Naive thymus-derived CD4-positive, alpha-beta T cell (primary cell): ENCODE measurements at places on chromosomes 7 and 10.

GRCh38 chr7:44268671-44269070, 56.7 kb downstream of the CAMK2B start:
- DNase-seq: no peak

DNA sequence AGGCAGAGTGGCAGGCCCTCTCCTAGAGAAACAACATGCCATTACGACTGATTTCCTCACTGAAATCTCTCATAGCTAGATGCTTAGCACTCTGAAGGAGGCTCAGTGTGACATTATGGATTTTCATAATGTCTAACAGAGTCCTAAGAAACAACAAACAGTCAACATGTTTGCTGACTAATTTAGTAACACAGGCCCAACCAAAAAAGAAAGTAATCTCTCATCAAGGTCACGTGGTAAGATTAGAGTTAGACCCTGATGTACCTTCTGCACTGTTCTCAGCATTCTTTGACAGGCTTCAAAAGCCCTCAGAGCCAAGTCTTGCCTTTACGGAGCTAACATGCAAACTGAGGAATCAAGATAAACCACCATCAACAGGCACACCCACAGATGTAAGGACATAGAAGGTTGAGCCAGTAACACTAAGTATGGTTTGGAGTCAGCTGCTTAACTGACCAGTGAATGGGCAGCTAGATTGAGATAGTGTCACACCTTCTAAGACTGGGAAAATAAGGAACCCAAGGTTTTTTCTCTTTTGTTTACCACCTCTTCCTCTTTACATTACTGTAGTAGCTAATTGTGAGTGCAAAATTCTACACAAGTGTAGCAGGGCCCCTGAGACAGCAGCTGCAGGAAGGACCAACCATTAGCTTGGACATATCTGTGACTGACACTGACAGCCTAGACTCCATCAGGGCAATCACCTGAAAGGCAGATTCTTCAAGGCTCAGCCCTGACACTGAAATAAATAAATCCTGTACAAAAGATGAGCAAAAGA, 15.3 kb upstream of the KCNIP2 start:
- no peak for DNase-seq

DNA sequence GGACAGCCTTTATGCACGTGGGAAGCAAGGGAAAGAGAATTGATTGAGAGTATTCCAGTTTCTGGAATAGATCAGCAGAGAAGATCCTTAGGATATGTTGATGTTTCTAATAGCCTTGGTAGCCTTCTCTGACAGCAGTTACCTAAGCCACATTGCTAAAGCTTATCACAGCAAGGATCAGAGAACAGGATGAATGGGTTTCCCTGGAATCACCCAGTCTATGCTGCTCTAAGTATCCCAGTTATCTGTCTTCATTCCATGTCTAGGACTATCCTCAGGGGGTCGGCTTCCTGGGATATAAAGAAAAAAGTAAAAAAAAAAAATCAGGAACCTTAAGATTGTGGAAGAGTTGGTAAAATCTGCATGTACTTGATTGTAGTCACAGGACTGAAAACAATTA, 352.0 kb upstream of the AKR1E2 start:
- DNase-seq: no peak

- DNase-seq: no peak
Observed at GRCh38 chr7:101934618-101935017, 117.2 kb downstream of the CUX1 start.

GRCh38 chr10:26479766-26480492, 41.8 kb downstream of the APBB1IP start:
- peak; percentile 64 for DNase-seq

DNA sequence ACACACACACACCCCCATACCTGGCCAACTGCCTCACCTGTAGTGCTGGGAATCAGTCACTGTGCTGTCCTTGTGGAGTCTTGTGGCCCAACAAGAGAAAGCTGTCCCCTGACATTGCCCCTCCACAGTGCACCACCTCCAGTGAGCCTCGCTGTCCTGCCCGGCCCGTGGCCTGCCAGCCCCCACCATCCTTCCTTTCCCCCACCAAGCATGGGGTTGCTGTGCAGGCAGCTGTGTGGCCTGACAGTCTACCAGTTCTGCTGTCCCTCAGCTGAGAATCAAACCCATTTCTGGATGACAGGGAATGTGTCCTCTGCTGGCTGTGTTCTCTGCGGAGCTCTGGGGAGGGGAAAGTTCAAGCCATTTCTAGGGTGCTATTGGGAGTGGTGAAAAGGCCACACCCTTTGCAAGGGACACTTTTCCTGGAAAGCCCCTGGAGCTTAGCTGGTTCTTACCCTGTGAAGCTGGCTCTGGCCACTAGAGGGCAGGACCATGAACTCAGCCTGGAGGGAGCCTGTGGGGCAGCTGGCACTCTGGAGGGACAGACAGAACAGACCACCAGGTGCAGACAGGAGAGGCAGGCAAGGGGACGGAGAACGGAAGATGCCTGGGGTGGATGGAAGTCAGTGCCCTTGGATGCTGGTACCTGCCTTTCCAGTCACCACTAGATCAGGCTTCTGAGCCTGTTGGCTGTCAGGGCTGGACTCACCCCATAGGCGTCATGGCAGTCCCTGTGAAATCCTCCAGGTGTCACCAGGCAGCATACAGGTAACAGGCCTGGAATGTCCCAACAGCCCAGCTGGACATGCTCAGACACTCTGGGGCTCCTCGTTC, 10.5 kb upstream of the MTPAP start:
- peak; percentile 26 for DNase-seq

GRCh38 chr7:114293289-114294012, 121.2 kb upstream of the FOXP2 start:
- DNase-seq: no peak

DNA sequence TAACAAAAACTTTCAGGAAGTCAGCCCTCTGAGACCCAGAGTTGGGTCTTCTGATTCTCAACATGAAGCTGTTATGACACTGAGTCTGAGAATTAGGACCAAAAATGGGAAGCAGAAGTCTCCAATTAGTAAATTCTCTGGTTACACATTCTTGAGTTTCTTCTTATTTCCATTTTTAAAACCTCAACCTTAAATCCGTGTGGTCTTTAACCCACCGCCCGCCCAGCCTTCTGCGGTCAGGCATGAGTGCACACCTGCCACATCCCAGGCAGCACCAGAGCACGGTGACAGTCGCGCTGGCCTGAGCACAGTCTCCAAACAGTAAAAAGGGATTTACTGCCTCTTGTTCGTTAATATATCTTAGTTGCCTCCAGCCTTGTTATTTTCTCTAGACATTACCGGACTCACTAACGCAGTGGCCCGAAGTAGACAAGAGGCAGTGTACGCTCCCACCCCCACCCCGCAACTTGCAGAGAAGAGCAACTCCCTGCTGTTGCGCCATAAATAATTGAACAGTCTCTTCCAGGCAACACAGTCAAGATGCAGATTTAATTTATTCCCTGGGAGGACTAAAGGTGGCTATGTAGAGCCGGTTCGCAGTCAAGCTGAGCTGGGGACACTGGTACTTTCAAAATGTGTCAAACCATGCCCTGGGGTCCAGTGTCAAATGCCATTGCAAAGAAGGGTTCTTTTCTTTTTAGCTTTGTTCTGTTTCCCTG, 147.0 kb upstream of the CELF2 start:
- no peak for DNase-seq

DNA sequence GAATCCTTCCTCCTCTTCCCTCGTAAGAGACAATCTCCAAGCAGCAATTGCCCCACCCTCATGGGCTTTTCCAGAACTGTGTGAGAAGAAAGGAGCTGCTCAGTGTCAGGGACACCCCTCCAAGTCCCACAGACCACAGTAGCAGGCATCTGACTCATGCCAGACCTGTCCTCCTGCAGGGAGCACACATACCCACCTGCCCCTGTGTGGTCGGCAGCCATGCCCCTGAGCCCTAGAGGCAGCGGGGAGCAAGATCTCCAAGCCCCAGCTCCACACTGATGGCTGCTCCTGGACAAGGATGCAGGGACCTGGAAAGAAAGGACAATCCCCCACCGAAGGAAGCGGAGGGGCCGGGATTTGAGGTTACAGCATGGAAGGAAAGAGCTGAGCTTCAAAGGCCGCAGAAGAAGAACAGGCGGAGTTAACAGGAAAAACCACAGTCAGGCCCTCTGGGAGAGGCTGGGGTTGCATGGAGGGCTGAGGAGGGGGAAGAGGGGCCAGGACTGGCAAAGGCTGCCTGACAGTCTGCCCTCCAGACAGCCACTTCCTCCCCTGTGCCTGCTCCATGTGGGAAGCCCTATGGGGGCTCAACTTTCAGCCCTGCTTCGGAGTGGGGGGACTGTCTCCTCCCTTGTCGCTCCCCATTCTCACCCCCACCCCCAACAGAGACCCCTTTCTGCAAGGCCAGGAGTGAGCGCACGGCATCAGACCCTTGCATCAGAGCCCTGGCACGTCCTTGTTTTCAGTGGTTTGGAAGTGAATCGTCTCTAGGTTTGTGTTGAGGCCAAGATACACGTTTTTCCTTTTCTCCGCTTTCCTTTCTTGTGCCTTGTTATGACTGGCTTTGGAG, 46.8 kb downstream of the ASB13 start:
- DNase-seq: no peak

DNA sequence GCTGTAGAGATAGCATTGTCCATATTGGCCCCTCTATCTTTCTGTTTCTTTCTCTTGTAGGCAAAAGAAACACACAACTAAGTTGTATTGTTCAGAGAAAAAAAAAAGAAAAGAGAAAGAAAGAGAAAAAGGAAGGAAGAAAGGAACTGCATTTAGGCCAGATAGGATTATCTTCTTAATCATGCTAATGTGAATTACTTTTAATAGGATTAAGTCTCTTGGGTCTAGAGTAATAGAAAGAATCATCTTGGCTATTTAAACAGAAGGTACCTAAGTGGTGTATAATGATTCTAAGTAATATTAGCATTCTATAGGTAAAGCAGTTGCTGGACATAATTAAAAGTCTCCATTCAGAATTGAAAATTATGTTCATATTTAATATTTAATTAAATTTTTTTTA, 42.2 kb downstream of the GPR85 start:
- DNase-seq: no peak

DNA sequence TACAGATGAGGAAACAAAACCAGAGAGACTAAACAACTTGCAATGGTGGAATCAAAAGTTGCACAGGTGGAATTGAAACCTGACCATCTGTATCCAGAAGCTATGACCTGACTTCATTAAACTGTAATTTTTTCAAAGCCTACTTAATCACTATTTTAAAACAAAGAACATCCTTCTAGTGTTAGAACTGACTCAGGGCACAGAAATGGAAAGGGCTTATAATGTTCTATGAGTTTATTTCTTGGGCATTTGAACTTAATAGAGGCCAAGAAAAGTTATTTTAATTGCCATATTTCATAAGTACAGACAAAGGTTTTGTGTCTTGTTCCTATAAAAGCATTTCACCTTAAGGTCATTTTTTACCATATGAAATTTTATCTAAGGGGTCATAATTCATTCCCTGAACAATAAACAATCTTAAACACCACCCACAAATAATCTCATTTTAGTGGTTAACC, 8.8 kb downstream of the ITGB1 start:
- DNase-seq: no peak

DNA sequence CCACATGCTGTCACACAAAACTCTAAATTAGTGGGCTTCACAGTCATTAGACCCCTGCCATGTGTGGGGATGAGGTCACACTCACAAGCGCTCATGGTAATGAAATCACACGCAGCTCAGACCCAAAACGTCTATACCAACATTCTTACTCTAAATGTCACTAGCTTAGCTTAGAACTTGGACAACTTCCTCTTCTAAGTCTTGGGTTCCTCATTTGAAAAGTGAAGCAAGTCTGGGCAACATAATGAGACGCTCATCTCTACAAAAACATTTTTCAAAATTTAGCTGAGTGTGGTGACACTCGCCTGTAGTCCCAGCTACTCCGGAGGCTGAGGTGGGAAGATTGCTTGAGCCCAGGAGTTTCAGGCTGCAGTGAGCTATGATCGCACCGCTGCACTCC, 92.7 kb upstream of the MACROH2A2 start:
- DNase-seq: peak; percentile 6

- DNase-seq: no peak
Observed at GRCh38 chr7:74097937-74098614, 14.5 kb downstream of the LIMK1 start.

GRCh38 chr7:141042222-141043193, 27.8 kb upstream of the MRPS33 start:
- DNase-seq: no peak

- DNase-seq: no peak
Observed at GRCh38 chr10:33552290-33552689, 217.8 kb upstream of the NRP1 start.

DNA sequence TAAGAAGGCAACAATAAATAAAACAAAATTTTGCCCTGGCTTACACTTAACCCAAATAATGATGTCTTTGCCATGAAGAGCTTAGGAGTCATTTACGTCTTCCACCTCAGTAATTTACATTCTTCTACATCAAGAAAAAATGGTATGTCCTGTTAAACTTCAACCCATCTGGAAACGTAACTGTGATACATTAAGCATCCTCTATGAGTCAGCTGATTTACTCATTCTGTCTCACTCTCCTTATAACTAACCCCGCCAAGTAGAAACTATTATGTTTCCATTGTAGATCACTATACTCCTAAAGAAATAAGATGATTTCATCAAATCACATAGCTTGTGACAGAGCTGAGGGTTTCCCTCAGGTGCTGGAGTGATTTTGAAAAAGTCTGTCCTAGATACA, 330.7 kb downstream of the CDC14C start:
- DNase-seq: no peak
